ENCODE measurements at places on chromosomes 1 and 21.

DNA sequence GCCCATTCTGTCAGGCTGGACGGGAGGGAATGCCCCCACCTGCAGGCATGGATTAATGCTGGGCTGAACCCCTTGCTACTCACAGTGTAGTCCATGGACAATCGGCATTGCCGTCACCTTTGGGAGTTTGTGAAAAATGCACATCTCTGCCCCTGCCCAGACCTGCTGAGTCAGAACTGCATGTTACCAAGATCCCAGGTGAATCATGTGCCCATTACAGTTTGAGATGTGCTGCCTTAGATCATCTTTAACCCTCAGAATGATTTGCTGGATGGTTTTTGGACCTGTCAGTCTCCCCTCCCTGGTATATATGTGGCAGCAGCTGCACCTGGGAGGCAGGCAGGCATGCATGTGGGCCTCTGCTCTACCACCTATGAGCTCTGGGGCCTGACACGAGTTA lies 15.0 kb downstream of the HTR6 start:
- DNase-seq: no peak

- no peak for DNase-seq
These were observed 42.1 kb downstream of the LRRC8B start for GRCh38 chr1:89566761-89567174.

- no peak for DNase-seq
These were observed 216.6 kb upstream of the CSF3R start for GRCh38 chr1:36699113-36699911.

GRCh38 chr1:29240986-29241385 lies 4.7 kb downstream of the PTPRU start:
- no peak for DNase-seq

- no peak for DNase-seq
These were observed 43.0 kb upstream of the TARDBP start for GRCh38 chr1:10969267-10969970.

- no peak for DNase-seq
These were observed 168.9 kb downstream of the LMO4 start for GRCh38 chr1:87497380-87498203.

- no peak for DNase-seq
These were observed 22.2 kb upstream of the GPR25 start for GRCh38 chr1:200850554-200850953.

GRCh38 chr1:222299524-222299923 lies 248.4 kb downstream of the HHIPL2 start:
- DNase-seq: no peak

DNA sequence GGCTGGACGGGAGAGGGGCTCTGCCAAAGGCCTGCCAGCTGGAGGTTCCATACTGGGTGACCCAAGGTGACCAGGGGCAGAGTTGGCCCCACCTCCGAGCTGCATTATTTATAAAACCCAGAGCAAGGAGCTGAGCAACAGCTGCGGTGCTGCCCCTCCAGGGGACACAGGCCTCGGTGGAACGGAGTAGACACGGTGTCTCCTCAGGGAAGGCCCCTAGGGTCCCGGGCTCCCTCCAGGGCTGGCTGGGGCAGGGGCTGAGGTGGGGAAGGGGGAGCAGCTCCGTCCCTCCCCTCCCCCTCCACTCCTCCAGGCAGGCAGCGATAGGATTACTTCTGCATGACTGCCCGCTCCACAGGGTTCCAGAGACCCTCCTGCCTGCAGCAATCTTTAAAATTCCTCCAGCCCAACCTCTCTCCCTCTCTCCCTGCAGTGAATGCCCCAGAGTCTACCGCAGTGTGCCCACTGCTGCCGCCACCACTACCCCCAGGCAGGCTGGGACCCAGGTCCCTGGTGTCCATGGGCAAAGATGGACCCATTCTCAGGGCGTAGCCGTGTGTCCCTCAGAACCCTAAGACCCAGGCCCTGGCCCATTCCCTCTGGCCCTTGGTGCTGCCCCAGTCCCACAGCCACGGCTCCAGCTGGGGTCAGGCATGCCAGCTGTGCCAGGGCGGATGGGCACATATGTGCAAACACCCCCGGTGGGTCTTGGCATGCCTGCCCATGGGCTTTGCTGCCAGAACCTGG lies 10.8 kb downstream of the AHDC1 start:
- DNase-seq: peak; percentile 1

DNA sequence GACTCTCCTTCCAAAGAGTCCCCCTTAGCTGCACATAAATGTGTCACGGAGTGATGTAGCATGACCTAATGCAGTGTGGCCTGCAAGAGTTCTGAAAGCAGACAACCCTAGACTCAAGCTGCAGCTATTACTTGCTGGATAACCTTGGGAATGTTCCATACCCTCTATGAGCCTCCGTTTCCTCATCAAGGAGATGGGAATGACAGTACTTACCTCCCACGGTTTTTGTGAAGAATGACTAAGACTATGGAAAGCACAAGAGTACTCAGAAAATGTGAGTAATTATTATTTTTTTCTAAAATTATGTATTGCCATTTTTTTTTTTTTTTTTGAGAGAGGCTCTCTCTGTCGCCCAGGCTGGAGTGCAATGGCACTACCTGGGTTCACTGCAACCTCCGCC lies 3.0 kb downstream of the TTC39A start:
- DNase-seq: no peak

DNA sequence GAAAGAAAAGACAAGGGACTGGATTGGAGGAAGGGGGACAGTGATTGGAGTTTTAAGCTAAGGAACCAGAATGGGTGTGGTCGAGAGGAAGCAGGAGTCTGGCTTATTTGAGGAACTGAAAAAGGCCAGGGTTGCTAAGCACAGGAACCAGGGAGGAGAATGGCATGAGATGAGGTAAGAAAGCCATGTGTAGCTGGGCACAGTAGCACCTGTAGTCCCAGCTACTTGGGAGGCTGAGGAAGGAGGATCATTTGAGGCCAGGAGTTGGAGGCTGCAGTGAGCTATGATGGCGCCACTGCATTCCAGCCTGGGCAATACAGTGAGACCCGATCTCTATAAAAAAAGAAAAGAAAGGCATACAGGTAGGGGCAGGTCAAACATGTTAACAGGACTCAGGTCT lies 8.1 kb upstream of the KHDRBS1 start:
- no peak for DNase-seq

- DNase-seq: no peak
These were observed 137.9 kb downstream of the ZSCAN20 start for GRCh38 chr1:33610391-33610790.

DNA sequence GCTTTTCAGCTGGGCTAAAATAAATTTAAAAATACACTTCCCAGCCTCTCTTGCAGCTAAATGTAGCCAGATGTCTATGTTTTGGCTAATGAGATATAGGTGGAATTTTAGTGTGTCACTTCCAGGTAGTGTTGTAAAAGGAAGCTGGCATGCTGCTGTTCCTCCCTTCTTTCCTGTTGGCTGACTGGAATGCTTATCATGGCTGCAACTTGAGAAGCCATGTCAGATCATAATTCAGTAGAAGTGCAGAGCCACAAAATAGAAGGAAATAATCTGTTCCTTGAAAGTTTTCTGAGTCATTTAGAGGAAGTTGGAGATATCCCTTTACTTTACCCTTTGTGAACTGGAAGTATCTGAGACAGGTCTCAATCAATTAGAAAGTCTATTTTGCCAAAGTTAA lies 10.9 kb upstream of the RBM15 start:
- DNase-seq: no peak

- no peak for DNase-seq
These were observed 19.5 kb downstream of the SZRD1 start for GRCh38 chr1:16386454-16387113.

GRCh38 chr1:18934205-18935000 lies 22.1 kb downstream of the IFFO2 start:
- peak; percentile 45 for DNase-seq

- no peak for DNase-seq
These were observed 19.5 kb downstream of the USP24 start for GRCh38 chr1:55195521-55196233.

GRCh38 chr1:16076865-16077238 lies 3.4 kb upstream of the FAM131C start:
- no peak for DNase-seq

- no peak for DNase-seq
These were observed 70.2 kb downstream of the UCK2 start for GRCh38 chr1:165897326-165898303.

- no peak for DNase-seq
These were observed 12.2 kb upstream of the ARHGEF10L start for GRCh38 chr1:17527036-17527914.

- no peak for DNase-seq
These were observed 23.7 kb downstream of the CLIC6 start for GRCh38 chr21:34692458-34693020.

- DNase-seq: peak; percentile 61
These were observed 3.2 kb upstream of the NPL start for GRCh38 chr1:182786223-182786994.

DNA sequence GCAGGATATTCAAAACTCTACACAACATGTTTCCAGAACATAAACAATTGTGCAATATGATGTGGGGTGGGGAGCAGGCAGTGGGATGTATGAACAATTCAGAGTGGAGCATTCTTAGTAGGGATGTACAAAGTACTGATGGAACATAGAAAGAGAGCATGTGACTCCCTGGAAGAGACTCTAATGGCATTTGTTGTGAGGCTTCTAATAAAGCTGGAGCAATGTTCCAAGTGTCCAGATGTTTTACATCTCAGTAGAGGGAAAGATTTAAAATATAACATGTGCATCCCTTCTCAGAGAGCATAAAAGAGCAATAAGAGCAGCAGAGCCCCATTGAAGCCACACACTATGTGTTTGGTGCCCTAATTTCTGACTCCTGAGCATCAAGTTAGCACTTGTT lies 116.5 kb downstream of the BRINP2 start:
- DNase-seq: no peak

DNA sequence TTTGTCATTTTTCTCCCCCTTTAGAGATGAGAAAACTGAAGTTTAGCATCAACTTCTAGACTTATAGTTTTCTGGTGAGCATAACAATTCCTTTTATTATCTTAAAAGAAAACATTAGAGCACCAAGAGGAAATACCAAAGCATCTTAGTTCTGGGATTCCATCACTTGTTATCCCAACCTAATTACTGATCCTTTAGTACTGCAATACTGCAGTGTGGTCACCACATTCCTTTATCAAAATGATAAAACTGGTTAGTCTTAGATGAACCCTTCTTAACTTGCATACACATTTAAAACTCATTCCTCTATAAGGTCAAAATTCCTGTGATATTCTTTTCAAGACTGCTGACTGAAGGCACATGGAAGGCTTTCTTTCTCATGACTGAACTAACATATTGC lies 23.1 kb downstream of the SOD1 start:
- DNase-seq: no peak

DNA sequence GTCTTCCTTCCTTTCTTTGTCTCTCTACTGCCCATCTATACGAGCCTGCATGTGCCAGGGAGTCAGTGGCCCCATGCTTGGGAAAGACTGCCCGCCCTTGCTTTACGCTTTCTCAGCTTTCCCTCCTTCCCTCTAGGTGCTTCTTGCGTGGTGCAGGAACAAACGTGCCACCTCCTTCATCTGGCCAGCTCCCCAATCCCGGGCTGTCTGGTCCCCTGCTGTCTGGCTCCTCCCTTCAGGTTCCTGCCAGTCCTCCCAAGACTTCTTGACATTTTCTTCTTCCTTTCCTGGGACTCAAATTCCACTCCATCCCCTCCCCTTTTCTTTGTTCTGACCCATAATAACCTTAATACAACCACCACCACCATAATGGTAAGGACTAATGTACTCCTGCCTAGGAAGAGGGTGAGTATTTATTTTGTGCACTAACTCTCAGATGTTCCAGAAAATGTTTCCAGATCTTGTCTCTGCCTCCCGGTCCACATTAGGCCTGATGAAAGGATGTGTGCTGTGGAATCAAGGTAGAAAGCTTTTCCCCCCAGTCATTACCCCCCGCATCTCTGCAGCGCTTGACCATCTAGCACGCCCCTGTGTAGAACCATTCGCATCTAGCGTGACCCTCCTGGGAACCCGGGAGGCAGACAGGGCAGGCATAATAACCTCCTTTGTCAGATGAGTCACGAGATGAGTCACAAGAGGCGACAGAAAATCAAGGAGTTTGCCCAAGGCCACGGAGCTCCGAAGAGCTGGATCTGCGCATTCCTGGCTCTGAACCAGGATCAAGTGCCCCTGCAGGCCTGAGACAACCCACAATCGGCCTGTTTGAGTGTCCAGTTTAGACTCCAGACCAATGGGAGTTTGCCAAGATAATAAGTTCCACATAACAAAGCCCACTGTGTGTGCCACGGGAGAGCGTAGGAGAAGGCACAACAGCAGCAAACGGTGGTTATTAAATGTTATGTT lies 60.1 kb upstream of the NEK2 start:
- no peak for DNase-seq

DNA sequence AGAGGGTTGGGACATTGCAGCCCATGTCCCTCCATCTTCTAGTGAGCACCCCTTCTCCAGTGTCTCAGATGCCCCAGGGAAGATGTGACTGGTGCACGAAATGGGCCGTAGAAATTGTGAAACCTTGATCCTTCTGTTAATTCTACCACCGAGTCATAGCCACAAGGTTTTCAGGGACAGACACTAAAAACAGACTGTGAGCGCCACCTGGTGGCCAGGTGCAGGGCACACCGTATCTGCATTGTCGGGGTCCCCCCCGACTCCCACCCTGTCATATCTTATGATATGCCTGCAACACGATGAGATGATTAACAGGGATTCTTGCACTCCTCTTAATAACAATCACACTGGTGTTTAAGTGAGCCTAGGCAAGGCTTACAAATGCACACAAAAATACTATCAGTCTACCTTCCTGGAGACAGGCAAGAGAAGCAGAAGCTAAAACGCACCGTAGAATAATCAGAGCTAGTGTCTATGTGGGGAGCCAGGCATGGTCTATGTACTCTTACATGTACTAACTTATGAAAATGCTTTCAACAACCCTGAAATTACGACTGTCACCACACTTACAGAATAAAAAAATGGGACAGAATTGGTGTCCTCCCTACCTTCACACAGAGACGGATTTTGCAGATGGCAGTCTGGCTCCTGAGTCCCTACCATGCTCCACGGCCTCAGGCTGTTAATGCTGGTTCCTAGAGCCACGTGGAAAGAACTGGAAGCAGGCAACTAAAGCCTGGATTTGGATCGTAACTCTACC lies 57.9 kb downstream of the FHAD1 start:
- peak; percentile 75 for DNase-seq

DNA sequence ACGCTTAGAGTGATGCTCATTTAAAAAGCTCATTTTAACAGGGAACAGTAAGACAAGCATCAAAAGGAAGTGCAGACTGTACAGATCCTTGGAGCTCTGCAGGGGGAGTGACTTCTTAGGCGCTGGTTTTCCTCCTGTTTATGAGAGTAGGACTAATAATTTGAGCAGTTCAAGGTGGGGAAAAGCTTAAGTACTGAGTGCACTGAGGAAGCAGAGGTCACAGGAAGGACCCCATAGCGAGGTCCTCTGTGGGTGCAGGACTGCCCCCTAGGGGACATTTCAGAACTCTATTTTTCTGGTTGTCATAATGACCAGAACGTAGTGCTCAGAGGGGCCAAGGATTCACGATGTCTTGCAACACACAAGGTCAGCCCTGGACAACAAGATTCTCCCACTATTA lies 112.1 kb downstream of the HLCS start:
- DNase-seq: peak; percentile 16

DNA sequence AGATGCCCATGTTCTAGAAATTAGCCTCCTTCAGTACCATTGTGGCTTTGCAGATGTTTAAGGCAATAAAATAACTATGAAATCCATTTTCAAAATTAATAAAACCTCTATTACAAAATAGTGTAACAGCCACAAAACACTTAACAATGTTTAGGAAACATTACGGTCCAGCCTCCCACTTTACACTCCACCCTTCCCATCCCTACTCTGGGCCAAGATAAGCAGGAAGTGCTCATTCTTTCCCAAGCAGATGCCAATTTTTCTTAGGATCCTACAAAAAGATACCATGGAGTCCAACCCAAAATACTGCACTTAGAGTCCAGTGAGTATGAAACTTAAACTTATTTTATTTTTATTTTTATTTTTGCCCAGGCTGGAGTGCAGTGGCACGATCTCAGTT lies 150.8 kb downstream of the NR5A2 start:
- no peak for DNase-seq
